Stimulated activated CD8-positive, alpha-beta memory T cell treated with anti-CD3 and anti-CD28 coated beads, Interleukin-2, amount 100 ng/mL, for 1 hour (primary cell): ENCODE measurements at places on chromosomes 13 and 19.

GRCh38 chr13:84847107-84847506 lies 952.1 kb downstream of the SLITRK6 start:
- no peak for DNase-seq

DNA sequence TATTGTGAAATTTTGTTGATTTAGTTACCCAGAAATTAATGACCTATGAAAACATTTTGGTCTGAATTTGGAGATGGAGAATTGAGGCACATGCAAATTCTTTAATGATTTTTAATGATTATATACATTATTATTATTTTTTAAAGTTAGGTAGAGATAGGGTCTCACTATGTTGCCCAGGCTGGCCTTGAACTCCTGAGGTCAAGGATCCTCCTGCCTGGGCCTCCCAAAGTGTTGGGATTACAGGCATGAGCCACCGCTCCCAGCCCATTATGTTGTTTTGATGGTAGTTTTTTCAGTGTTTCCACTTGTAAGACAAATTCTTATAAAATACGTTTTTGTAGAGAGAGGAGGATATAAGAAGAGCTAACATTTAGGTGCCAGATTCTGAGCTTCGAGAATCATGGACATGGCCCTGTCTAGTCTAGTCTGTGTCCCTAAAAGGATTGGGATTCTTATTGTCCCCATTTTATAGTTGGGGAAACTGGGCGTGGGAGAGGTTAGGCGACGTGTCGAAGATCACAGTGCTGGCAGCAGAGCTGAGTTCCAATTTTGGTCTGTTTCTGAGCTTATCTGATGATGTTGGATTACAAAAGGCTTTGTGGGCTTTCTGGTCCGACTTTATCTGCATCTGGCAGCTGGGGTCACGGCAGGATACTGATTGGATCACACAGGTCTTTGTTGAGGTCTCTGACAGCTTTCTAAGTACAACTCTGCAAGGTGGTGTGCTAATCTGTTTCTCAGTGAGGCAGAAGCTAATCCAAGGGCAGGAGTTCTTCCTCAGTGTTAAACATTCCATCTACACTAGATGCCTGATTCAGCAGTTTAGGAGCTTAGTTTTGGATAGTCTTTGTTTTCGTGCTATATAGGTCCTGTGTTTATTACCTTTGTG lies 7.5 kb upstream of the WDR88 start:
- DNase-seq = no peak

DNA sequence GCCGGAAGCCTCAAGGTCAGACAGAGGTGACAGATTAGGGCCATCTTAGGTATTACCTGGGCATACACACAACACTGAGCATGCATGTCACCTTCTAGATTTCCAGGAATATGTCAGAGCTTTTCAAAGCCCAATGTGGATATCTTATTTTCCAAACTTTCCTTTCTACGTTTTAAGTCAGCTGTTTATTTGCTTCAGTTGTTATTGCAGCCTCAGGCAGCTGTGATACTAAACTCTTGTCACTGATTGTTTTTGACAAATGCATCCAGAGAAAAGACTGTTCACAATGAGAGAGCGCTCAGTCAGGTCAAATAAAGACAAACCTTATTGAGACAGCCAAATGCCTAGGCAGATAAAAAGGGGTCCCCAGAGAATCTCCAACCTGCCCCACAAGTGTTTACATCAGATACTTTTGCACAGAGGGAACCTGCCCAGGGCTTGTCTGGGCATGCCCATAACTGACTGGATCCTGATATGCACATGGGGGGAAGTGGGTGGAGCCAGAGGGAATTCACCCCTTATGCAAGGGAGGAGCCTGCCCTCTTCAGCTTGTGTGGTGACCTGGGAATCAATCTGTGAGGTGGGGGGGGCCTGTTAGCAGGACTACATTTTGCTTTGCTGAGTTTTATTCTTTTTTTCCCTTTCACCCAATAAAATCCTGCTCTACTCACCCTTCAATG lies 28.5 kb downstream of the MED4 start:
- DNase-seq = no peak

GRCh38 chr13:36148446-36148845 lies 17.3 kb upstream of the DCLK1 start:
- no peak for DNase-seq

GRCh38 chr13:26784704-26785639 lies 24.4 kb upstream of the GPR12 start:
- DNase-seq = no peak

DNA sequence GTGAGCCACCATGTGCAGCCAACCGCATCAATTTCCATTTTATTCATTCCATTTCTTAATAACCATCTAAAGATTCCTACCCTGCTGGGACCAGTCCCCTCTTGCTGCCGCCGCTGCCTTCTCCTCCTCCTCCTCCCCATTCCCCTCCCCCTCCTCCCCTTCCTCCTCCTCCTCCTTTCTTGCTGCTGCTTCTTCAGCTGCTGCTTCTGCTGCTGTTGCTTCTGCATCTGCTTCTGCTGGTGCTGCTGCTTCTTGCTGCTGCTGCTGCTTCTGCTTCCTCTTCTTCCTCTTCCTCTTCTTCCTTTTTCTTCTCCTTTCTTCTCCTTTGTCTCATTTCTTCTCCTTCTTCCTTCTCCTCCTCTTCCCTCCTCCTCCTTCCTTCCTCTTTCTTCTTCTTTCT lies 20.0 kb upstream of the SPRYD7 start:
- no peak for DNase-seq

DNA sequence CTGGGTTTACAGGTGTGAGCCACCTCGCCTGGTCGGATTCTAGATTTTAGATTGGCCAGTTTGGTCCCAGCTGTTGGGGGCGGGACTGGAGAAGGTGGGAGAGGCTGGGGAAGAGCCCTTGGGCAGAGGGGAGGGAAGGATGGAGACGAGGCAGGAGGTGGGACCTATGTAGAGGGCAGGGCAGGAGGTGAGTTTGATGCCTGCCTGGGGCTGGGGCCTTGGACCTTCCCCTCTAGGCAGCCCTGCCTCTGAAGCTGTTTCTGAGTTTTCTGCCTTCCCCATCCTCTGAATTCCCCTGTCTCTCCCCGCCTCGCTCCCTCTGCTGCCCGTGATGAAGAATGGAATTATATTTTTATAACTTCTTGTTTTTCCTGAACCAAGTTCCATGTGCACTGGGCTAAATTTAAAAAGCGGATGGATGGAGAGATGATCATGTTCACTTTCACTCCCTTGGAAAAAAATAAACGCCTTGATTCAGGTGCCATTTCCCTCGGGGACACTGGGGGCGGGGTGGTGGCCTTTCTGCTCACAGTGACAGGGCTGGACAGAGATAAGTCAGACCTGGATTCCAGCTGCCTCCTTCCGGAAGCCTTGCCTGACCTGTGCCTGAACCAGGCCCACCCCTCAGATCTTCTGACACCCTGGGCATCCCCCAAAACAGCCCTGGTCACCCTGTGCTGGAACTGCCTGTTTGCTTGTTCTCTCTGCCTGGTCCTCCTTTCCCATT lies 16.5 kb upstream of the TNFAIP8L1 start:
- DNase-seq = no peak

DNA sequence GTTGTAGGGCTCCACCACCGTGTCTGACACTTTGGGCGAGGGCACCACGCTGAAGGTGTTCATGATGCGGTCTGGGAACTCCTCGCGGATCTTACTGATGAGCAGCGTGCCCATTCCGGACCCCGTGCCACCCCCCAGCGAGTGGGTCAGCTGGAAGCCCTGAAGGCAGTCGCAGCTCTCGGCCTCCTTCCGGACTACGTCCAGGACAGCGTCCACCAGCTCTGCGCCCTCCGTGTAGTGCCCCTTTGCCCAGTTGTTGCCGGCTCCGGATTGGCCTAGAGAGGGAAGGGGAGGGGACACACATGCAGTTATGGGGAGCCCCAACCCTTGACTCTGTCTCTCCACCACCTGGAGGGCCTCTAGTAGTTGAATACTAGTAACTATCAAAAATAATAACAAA lies 6.2 kb downstream of the TUBB4A start:
- no peak for DNase-seq

DNA sequence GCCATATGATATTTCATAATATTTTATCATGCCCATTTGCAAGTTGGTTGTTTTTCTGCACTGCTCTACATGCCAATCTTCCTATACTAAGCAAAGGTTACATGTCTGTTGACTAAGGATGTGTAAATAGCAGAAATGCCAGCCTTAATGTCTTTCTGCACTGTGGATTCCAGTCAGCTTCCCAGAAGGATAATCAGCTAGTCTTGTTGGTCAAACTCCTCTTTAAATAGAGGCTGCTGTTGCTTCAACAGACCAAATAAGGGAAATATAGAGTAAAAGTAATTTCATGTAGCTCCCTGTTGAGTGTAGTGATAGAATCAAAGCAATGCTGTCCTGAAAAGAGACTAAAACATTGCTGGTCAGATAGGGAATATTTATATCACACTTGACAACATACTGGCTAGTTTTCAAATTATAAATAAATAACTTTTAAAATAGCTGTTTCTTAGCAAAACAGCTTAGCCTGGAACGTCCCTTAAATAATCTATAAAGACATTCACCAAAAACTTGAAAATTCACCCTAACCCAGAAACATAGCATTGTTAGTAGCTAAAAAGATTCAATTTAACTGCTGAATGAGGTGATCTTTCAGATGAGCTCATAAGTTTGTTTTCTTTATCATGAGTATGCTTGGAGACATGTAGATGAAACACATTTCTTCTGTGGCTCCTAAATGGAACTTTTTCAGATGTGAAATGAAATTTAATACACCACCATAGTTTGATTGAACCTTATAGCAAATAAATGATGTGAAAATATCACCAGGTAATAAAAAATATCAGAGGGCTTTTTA lies 56.6 kb downstream of the FRY start:
- no peak for DNase-seq

- DNase-seq = peak; percentile 89
Observed at GRCh38 chr19:36115453-36116343, at the start of gene TBCB. TBCB (plus strand) TSS chr19:36115468; CDS start chr19:36115561, 93 bp downstream.

DNA sequence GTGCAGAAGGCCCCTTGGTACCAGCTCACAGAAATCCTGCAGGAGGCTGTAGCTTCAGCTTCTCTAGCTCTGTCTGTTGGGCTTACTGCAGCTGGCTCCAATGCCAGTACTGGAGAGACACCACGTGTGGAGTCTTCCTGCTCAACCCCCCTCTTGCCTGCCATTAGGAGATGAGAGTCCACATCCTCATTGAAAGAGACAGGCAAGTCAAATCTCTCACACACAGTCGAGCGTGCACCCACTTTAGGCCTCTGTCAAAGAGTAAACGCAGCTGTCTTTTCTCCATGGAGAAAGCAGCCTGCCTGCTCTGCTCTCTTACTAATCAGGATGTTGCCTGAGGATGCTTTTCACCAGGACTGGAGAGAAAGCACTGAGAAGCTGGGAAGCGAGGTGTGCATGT lies 523.0 kb upstream of the NBEA start:
- no peak for DNase-seq

- DNase-seq = no peak
Observed at GRCh38 chr13:29589967-29590366, 5.5 kb downstream of the SLC7A1 start.

DNA sequence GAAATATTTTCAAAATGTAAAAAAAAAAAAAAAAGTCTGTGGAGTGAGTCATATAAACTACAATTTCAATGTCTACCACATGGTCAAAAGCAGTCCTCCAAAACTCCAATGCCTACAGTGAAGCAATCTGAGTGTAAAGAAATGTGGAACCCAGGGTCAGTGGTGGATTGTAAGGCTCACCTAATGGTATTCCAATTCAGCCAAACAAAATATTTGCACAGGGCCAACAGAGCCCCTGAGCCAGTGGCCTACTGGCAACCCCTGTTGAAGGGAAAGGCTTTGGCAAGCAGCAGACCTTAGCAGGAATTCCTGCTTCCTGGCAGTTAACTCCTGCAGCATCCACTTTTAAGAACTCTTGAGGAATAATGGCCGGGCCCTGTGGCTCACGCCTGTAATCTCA lies 3.4 kb downstream of the DNMT1 start:
- DNase-seq = no peak

DNA sequence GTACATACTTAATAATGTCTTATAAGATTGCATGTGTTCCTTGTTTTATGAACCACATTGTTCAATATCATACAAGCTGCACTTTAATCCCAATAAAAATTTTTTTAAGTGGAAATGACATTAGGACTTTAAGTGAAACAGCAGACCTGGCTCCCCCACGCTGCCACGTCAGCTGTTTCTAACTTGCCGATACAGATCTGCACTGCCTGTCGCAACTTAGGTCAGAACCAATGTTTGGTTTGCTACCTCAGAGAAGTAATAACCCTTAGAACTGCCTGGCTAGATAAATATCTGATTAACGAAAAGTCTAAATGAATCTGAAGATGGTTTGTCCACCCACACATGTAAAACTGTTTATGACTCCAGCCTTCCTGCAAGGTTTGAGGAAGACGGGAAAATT lies 327.5 kb upstream of the DACH1 start:
- no peak for DNase-seq

DNA sequence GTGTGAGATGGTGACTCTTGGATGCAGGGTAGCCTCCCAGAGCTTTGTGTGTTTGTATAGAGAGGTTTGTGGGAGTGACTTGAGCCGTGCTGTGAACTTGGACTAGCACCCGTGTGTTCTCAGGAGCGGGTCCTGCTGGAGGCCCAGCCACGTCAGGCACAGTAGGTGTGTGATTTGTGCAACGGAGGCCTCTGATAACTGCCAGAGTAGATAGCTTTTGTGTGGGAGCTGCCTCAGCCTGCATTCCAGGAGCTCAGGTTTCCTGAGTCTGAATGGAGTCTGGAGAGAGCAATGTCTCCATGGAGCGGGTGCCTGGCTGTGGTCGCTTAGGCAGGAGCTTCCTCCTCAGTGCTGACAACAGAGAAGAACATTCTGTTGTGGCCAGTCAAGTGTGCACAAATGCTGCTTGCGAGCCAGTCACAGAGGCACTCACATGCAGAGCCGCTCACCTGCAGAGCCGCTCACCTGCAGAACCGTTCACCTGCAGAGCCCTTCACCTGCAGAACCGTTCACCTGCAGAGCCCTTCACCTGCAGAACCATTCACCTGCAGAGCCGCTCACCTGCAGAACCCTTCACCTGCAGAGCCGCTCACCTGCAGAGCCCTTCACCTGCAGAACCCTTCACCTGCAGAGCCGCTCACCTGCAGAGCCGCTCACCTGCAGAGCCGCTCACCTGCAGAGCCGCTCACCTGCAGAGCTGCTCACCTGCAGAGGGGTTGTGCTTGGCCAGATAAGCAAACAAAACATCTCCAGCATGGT lies 32.6 kb downstream of the TFDP1 start:
- no peak for DNase-seq

DNA sequence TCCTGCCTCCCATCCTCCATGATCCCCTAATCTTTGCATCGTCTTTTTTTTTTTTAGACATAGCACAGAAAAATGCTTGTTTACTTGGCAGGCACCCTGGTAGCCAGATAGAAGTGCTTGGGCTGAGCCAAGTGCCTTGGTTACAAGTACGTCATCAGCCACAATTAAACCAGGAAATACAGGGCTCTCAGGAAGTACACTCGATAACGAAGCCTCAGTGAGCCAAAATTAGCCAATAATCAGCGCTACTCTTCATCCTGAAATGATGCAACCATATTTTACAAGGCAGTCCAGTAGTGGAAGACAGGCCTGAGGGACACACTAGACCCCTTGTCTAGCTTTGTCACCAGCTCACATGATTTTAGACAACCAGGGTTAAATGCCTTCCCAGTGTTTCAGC lies 194.0 kb upstream of the NBEA start:
- DNase-seq = no peak

- no peak for DNase-seq
Observed at GRCh38 chr13:27556109-27556508, 64.2 kb downstream of the LNX2 start.

GRCh38 chr13:45036206-45036605 lies 46.9 kb downstream of the GPALPP1 start:
- no peak for DNase-seq
